ENCODE measurements at places on chromosomes 7 and 10.
A peak's percentile ranks its signal among the peaks of the same experiment; 100 is the strongest.

GRCh38 chr10:71747551-71748523, 25.5 kb downstream of the VSIR start:
- no peak for DNase-seq

DNA sequence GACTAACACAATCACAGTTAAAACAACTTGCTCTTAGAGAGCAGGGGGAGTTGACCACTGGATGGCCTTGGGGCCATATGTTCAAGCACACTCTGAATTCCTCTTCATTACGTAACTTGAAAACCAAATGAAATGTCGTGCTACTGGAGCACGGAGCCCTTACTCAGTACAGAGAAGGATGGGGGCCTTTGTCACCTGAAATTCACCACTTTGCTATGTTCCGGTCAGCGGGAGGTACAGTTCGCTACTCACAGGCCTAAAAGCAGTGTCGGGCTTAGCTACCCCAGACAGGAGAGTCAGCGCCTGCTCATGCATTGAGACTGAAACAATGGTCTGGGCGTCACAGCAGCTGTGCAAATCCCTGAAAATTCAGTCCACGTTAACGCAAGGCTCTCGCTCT, 39.6 kb downstream of the GLI3 start:
- DNase-seq = no peak

DNA sequence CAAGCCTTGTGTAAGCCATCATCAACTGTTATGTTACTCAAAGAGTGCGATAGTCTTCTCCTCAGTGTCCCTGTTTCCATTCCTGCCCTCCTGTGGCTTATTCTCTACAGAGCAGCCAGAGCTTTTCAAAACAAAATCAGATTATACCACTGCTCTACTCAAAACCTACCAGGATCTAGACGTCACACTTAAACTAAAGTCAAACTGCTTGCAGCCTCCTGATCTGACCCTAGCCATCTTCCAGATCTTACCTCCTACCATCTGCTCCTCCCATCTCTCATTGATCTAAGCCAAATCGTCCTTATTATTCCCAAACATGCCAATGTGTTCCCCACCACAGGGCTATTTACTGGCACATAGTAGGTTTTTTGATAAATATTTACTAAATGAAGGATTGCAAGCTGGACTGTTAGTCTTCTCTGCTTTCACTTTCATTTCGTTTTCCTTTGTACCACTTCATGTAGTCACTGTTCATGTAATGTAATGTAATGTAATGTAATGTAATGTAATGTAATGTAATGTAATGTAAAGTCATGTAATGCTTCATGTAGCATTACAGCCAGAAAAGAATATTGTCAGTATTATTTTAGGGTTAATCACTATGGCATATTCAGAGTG, 116.1 kb downstream of the GPR37 start:
- DNase-seq = peak; percentile 1

- no peak for DNase-seq
Observed at GRCh38 chr7:27137640-27138315, 5.7 kb downstream of the HOXA5 start.

GRCh38 chr7:120436487-120437060, 163.6 kb downstream of the KCND2 start:
- DNase-seq = no peak

DNA sequence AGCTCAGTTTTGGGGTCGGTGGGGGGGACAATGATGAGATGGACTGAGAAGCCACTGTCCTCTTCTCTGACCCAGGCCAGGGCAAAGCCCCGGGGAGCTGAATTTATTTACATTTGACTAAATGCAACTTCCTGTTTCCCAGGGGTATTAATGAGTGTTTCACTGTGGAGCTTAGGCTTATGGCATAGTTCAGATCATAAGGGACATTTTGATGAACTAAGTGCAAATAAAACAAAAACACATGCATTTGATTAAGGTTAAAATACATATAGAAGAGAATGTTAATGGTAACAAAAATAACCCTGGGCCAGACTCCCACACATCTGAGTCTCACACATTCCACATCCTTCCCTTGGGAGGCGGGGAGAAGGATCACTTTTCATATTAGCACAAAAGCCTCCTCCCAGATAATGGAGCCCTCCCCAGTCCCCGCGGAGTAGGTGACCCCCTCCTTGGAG, 320.6 kb downstream of the FRMD4A start:
- DNase-seq = no peak

DNA sequence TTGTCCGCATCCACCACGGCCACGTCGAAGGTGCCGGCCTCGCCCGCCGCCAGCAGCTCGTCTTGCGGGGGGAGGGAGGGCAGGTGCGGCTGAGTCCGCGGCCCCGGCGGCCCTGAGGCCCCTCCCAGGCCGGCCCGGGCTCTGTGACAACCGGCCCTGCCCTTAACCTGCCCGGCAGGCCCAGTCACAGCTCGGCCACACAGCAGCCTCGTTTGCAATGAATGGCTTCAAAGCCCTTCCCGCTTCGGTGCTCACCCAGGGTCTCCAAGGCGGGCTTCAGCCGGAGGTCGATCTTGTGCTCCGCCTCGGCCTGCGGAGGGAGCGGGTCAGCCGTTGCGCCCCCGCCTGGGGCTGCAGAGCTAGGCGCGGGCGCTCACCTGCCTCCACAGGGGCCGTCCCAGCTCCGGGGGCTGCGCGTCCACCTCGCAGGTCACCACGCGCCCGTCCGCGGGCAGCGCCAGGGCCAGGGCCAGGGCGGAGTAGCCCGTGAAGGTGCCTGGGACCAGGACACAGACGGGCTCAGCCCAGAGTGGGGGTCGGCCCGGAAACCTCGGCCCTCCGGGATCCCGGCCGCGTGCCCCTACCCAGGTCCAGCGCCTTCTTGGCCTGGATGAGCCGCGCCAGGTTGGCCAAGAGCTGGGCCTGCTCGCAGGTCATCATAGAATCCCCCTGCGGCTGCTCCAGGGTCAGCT, 928 bp downstream of the COMTD1 start:
- no peak for DNase-seq

- DNase-seq = no peak
Observed at GRCh38 chr10:130012129-130012528, 48.1 kb upstream of the EBF3 start.

- no peak for DNase-seq
Observed at GRCh38 chr7:45998506-45998905, 77.4 kb upstream of the IGFBP3 start.

DNA sequence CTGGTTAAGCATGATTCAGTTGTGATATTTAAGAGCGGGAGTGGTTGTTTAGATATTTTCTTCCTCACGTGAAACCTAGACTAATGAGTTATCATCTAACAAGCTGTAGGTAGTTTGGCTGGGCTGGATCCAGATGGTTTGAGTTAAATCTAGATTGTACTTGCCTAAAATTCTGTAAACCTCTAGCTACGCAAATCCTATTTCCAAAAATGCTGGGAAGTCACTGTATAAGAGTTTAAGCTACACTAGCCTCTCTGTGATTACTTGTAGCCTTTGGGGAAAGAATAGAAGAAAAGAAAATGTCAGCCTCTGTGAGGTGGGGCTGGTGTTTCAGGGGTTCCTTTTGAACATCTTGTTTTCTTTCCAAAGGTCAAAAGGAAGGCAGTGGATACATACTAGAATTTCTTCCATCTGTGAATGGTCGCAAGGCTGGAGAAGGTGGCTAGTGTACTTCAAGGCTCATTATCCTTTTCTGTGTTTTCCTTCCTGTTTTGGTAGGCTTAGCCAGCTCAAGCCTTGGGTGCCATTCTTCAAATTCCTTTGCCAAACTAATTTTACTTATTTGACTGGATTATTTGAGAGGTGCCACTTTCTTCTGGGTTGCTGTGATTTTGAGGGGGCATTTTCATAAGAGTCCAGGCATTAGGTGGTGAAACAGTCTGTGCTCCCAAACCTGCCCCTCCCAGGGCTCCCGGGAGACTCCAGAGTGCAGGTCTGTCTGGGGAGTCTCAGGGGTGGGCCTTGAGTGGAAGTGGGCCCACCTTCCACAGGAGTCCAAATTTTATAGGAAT, 5.2 kb upstream of the EN2 start:
- no peak for DNase-seq

- no peak for DNase-seq
Observed at GRCh38 chr10:117677239-117677638, 134.7 kb downstream of the EMX2 start.

- DNase-seq = no peak
Observed at GRCh38 chr10:116912162-116912561, 62.9 kb downstream of the ENO4 start.

GRCh38 chr7:15606561-15606960, 44.7 kb upstream of the AGMO start:
- DNase-seq = no peak

DNA sequence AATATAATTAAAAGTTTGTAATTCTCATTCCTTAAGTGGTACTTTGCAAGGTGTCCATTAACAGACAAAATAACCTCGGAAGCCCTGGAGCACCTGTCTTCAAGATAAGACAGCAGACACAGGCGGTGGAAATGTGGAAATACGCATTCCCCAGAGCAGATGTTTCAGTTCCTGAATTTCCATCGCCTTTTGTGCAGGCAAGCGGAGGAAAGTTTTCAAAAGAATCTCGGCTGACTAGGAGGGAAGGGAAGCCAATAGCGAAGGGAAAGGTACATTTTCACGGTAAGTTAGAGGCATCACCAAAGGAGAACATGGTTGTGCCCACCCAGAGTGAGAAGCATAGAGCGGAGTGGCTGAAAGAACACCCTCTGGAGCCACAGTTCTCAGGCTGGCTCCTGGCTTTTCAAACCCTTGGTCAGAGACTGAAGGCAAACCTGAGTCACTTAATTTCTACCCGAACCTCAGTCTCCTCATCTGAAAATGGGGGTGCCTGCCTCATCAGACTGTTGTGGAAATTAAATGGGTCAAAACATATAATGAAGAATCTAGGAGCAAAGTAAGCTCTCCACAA, 13.6 kb downstream of the CPA1 start:
- no peak for DNase-seq

GRCh38 chr7:50742401-50742800, 40.3 kb downstream of the GRB10 start:
- DNase-seq = no peak

GRCh38 chr7:47525066-47525623, 56.8 kb downstream of the TNS3 start:
- DNase-seq = no peak

DNA sequence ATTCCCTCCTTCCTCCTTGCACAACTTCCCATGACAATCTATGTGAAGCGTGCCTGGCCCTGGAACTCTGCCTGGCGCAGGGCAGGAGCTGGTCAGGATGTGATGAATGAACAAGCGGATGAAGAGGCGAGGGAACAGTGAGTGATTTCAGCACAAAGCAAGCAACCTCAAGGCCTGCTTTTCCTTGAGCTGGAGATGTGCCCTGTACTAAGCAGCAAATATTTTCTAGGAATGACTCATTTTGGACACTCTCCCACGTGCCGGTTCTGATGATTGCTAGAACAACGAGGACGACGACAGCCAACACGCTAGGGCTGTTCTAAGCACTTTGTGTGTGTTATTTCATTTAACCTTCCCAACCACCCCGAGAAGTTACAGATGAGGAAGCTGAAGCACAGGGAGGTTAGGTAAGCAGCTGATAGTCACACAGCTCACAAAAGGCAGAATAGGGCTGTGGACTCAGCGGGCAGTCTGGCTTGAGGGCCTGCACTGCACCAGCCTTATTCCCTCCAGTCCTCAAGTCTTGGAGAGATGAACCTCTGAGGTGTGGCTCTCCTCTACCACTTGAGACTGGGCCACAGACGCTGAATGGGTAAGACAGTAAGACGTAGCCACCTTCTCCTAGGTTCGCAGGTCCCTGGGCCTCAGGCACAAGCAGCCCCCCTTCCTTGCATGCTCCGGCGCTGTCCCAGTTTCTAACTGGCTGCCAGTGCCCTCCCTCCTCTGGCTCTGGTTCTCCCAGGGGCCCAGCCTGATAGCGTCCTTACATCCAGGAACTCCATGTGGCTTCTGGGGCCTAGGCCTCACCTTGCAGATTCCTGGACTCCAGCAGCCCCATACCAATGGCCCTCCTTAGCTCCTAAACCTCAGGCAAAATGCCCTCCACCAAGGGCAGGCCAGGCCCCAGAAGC, 59.0 kb downstream of the YKT6 start:
- DNase-seq = no peak

GRCh38 chr10:128979405-128979804, 487.6 kb upstream of the MGMT start:
- no peak for DNase-seq

GRCh38 chr10:103067484-103067883, 125.6 kb downstream of the NT5C2 start:
- DNase-seq = no peak

GRCh38 chr10:74746813-74747212, 79.6 kb upstream of the KAT6B start:
- no peak for DNase-seq

DNA sequence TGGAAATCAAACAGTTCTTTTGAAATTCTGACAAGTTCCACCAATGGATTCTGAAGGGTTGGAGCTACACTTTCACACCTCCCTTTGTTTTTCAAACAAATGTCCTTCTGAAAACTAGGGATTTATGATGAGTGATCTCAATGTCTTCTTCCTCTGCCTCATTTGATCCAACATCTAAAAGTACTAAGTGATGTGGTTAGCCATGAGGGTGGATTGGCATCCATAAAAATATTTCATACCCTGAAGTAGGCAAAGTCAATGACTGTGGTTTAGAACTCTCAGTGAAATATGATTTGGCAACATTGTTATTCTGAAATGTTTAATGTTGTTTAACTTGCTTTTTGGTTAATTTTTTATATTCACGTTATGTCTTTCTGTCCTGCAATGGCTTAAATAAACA, 136.9 kb downstream of the MBL2 start:
- no peak for DNase-seq

- peak; percentile 33 for DNase-seq
Observed at GRCh38 chr10:106508950-106509349, 655.6 kb downstream of the SORCS1 start.

DNA sequence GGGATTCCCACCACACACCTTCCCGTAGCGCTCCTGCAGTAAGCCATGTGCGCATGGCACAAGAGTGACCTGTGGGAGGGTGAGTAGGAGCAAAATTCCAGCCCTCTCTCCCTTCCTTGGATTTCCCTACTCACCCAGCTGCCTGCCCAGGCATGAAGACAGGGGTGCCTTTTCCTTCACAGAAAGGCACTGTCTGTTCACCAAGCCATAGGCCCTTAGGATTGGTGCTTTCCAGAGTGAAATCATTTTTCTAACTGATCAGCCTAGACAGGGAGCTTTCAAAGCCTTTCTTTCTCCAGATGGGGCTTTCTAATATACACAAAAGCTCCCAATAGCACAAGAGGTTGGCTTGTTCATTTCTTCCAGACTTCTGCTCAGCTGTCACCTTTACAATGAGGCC, 79.7 kb downstream of the CTTNBP2 start:
- no peak for DNase-seq

DNA sequence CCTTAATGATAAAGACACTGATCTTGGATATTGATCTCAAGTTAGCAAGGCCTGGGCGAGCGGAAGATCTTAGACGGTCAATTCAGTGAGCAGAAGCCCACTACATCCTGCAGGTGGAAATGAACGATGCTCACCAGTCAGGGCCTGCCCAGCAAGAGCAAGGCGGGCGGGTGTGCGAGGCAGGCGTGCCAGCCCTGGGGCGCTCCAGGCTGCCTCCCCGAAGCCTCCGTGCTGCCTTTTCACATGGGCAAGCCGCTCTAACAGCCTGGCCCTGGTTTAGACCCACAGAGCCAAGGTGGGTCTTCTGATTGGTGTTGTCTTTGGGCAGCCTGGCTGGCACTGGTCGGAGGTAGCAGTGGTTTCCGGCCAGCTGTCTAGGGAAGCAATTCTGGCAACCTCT, 475.1 kb upstream of the FOXK1 start:
- no peak for DNase-seq

Measured in NCI-H460 (cell line).